ENCODE measurements at places on chromosomes 5 and 9.
A peak's percentile ranks its signal among the peaks of the same experiment; 100 is the strongest.

- no peak for DNase-seq
Measured at GRCh38 chr9:71105192-71105591, 16.2 kb downstream of the TRPM3 start.

- DNase-seq = peak; percentile 88
Measured at GRCh38 chr9:104872656-104873488, 55.1 kb downstream of the ABCA1 start.

GRCh38 chr5:177471610-177472356 lies 1.7 kb downstream of the DBN1 start:
- DNase-seq = no peak

- DNase-seq = no peak
Measured at GRCh38 chr9:130741831-130742449, 48.4 kb downstream of the EXOSC2 start.

- no peak for DNase-seq
Measured at GRCh38 chr5:160903551-160903950, 51.5 kb upstream of the ATP10B start.

Measured in GM04504 (cell line).